ENCODE measurements at places on chromosomes 16 and 17.

DNA sequence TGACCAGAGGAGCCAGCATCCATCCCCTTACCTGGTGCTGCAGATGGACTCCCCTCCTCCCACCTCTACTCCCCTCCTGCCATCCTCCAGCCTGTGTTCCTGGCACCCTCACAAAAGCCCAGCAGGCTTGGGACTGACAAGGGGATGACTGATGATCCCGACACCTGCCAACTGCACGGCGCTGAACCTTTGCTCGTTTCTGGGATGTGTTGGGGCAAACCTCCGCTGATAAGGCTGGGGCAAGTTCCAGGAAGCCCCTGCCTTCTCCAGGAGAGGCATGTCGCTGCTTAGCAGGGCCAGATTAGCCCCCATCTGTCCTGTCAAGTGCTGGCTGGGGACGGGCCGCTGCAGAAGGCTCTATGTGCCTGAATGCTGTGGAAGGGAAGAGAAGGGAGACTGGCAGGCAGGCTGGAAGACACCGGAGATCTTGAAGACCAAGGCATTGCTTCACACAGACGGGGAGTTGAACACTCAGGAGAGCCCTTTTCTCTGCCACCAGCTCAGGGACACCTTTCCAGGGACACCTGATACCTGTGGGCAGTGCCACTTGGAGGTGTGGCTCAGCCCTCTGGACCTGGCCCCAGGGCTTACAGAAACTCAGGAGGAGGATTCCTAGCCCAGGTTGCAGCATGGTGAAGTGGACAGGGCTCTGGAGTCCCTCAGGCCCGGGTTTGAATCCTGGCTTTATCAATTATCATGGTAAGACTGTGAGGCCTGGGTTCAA is 973 bp upstream of the KRT15 start:
- no peak for DNase-seq

- no peak for DNase-seq
These were observed 130.9 kb downstream of the PARN start for GRCh38 chr16:14499110-14499509.

DNA sequence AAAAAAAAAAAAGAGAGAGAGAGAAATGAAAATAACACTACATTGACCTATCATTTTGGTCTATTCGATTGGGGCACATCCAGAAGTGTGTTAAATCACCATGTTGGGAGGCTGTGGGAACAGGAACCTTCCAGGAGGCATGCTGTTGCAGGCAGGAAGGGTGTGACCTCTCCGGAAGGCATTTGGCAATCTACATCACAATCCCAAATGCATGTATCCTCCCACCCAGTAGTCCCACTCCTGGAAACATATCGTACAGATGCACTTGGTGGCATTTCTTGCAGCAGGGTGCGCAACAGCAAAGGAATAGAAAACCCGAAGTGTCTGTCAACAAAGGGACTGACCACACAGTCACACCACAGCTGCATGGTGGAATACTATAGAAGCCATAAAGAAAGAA is 7.9 kb downstream of the PLLP start:
- no peak for DNase-seq

- no peak for DNase-seq
These were observed 100.7 kb downstream of the TMEM114 start for GRCh38 chr16:8489580-8489979.

DNA sequence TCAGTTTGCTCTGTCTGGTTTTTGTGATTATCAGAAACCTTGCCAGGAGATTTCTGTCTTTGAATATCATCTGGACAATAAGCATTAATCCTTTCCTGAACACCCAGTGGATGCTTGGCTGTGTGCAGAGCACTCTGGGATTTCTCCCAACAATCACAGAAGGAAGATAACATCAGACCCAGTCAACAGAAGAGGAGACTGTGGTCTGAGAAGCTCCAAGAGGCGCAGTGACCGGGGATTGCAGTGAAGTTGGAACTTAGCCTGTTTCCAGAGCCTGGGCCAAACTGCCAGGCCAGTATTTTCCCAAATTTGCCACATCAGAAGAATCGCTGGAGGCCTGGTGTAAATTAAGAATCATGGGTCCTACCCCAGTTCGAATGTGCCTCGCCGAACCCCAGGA is 264.7 kb downstream of the C16orf95 start:
- no peak for DNase-seq

Measured in KG1 (cell line).